ENCODE measurements at places on chromosomes 6 and 20.

DNA sequence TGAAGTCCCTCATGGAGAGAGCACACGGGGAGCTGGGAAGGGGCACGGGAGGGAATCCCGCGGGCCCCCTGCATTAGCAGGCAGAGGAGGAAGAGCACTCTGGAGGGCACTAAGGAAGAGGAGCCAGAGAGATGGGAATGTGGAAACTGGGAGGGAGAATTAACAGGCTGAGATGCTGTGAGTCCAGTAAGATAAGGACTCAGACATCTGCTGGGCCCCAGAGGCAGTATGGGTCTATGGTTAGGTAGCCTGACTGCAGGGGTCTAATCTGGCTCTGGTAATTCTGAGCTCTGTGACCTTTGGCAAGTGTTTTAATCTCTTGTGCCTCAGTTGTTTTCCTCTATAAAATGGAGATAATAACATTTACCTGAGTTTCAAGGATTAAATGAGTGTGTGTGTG is 15.7 kb upstream of the SRSF3 start:
- DNase-seq: no peak

- DNase-seq: no peak
These were observed 226.9 kb downstream of the BCKDHB start for GRCh38 chr6:80333342-80333741.

DNA sequence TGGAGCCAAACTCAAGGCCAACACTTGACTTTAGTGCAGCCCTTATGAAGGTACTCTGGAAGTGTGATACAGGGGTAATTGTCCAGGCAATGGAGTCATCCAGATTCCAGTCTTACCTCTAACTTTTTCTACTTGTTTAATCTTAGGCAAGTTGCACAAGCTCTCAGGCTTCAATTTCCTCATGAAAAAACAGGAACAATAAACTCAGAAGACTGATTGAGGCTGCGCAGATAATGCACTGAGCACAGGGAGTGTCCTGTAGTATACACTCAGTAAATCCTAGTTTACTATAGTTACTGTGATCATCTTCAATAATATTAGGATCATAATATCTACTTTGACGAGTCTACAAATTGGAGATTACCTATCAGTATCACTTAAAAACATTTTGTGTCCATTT is 127.5 kb upstream of the SMLR1 start:
- DNase-seq: no peak

DNA sequence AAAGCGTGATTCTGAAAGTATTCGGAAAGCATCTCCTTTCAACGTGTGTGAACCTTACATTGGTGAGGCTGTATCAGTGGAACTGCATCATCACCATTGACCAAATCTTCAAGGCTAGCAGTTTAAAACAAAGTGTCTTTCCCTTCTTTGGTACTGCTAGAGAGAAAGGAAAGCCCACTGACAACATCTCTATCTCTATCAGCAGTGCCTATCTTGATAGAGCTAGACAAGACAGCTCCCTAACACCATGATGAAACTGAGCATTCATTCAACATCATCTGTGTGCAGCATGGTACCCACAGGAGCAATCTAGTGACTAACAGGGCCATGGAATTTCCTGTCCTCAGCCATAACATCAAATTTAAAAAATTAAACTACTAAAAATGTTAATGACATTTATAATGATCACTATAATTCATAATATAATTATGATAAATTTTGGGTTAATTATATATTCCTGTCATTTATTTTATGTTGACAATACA is 31.5 kb upstream of the EDN1 start:
- no peak for DNase-seq

- DNase-seq: peak; percentile 84
These were observed 12.4 kb downstream of the FRS3 start for GRCh38 chr6:41767112-41767833.

- DNase-seq: peak; percentile 51
These were observed 235.3 kb downstream of the BTBD3 start for GRCh38 chr20:12152996-12153395.

DNA sequence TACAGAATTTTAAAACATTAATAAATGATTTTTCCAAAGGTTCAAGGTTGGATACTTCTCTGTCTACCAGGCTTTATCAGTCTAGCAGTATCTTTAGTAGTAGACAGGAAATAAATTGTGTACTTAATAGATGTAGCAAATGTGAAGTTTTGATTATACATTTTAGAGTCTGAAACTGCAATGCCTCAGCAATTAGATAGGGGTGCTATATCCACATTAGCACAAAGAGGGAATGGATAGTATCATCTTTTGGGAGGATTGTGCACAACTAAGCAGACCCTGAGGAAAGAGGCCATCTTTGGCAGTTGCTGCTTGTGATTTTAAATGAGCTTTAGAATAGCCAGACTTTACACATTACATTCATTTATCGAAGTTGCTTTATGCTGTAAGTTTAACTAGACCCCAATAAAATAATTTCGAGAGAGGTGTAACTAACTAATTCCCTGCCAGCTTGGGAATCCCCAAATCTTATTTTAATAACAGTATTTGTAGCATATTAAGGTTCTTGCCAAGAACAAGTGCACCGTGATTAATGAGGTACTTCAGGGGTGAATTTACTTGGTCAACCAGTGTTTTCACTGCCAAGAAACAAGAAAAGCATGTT is 2.8 kb downstream of the KCNQ5 start:
- DNase-seq: no peak

DNA sequence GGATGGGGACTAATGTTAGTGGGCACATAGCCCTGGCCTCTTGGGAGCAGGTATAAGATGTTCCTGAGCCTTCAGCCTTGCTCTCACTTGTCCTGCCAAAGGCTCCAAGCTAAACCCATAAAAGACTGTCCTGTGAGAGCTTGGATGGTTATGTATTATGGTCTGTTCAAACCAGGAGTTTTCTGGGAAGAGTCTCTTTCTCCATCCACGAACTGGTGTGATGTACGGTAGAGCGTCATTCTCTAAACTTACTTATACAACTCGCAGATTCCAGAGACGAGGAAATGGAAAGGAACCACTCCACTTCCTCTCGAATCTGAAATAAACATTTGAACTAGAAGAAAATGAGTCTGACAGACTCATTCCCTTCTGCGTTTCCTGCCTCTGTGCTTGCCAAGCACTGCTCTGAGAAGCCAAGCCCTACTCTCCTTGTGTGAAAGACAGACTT is 5.3 kb downstream of the SOBP start:
- no peak for DNase-seq

- no peak for DNase-seq
These were observed 24.8 kb upstream of the SRF start for GRCh38 chr6:43146261-43146660.

DNA sequence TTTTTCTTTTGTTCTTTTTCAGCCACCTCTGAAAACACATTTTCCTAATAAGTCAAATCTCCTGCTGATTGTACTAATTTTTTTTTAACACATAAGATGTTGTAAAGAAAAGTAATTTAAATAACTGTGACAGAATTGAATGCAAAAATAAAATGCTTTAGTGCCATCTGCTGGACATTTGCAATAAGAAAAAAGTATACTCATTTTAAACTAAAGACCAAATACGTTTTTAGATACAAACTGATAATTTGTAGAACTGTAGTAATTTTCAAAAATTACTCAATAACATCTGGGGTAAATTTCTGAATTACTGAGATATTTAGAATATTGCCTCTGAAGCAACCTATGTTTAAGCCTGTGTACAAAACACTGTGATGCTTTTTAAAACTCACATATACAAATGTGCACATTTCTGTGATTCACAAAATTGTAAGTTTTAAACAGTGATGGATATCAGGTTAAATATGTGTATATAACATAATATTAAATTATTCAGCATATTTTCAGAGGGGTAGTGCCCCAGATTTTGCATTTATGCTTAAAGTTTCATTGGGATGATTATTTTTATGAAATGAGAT is 198.7 kb downstream of the RIMS1 start:
- no peak for DNase-seq

DNA sequence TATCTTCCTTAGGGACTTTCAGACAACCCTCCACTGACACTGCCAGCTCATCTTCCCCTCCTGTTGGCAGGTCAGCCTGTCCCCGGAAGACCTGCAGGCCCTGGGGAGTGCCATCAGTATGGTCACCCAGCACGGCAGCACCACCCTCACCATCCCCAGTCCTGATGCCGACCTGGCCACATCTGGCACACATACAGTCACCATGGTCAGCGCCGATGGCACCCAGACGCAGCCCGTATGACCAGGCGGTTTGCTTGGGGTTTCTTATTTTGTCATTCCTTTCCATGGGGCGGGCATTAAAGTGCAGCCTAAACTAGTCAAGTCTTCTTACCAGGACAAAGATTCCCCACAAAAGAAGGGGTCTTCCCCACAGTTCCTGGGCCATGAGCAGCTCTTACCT is 3.9 kb upstream of the DEF6 start:
- DNase-seq: no peak

- DNase-seq: no peak
These were observed 489.5 kb downstream of the KIF16B start for GRCh38 chr20:16083639-16084280.

DNA sequence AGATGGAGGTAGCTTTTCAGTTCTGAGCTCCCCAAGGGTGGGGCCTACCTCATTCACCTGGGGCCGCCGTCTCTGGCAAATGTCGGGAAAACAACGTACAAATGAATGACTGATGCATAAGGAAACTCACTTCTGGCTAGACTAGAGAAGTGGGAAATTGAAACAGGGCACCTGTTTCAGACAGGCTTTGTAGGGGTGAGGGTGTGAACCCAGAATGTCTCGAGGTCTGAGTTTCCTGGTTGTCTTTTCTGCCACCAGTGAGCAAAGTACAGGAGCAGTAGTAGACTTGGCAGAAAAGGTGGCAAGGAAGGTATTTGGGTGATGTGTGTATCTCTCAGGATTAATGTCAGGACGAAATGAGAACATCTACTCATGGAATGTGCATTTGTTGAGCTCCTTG is 308.5 kb downstream of the CLIC5 start:
- no peak for DNase-seq

DNA sequence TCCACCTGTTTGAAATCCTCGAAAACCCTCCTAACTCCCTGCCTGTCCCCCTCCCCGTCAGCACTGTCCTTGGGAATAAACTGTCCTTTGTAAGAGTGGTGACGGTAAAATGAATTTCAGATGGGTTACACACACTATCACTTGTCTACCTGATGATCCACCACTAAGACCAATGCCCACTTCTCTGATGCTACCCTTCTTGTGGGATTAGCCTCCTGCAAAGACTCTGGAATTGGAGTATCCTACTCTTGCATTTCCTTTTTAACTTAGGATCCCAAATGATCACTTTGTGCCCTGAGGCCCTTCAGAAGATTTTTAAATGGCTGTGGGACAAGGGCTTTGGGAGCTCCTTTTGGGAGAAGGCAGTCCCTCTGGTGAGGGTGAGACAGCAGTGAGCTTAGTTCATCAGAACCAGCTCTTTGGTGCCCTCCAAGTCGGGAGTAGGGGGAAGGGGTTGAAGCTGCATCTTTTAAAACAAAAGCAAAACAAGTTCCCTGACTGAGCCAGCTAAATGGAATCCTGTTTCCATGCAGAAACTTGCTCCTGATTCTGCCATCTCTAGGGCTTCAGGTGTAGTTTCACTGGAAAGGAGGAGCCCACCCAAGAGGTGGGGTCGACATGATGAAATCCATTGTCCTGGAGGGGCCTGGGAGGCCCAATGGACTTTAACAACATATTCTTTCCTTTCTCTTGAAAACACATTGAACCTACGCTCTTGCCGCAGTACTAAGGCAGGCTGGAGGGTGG is 86.5 kb downstream of the ASXL1 start:
- DNase-seq: no peak

- peak; percentile 99 for DNase-seq
These were observed 3.4 kb downstream of the BRD2 start for GRCh38 chr6:32971581-32972352.

GRCh38 chr6:9002833-9003232 is 567.5 kb upstream of the SLC35B3 start:
- peak; percentile 87 for DNase-seq

DNA sequence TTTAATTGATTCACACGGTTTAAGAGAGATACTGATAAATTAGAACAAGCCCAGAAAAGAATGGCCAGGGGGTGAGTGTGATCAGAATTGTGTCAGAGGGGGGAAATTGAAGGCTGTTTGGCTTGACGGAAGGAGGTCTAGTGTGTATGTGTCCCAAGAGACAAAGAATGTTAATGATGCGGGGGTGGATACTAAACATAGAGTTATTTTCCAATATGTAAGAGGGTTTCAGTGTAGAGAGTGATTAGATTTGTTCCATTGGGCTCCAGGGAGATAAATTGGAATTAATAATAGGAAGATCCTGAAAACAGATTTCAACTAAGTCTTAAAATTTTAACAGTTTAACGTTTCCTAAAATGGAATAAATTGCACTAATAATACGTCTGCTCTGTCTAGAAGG is 38.1 kb upstream of the UTRN start:
- no peak for DNase-seq

DNA sequence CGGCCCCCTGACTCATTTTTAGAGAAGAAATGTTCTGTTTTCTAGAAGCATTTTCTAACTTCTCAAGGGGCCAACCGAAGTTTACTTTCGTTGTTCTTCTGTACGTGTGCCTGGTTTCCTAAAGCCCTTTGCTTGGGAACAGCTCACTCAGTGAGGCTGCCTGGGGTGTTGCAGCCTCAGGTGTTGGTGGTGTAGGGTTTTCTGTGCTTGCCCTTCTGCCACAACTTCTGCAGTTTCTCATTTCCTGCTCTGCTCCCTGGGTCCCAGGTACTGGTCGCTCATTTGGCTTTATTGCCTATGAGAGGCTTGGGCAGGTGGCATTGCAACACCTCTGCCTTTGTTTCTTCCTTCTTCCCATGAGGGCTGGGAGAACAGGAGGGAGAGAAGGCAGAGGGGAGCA is 278.3 kb downstream of the SOX4 start:
- DNase-seq: no peak

DNA sequence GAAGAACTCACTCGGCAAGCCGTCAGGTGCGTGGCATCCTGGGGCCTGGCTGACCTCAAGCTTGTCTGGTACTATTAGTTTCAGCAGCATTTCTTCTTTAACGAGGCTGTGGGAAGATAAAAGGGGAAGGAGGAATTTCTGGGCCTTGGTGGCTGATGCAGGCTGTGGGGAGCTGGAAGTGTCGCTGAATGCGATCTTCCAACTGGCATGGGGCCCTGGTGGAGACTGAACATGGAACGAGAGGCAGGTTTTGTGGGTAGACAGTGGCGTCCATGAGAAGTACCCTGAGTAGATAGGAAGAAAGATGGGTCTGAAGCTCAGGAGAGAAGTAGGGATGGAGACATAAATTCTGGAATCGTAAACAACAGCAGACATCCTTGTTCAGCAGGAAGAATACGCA is 23.9 kb downstream of the ERMARD start:
- DNase-seq: no peak

DNA sequence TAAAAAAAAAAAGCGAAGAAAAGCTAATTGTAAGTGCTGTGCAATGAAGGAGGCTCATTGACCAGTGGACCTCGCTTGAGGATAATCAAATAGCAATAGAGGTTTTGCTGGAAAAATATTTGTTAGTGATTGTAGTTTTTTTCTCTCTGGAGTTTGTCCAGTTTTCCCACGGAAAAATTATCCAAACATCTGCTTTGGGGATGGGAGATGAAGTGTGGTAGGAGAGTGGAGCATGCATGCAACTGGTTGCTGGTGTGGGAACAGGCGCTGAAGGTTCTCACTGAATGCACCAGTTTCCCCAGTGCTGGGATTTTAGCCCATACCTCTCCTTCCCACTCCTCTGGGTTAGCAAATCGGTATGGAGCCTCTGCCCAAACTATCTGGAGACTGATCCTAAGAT is 281.7 kb upstream of the TAB2 start:
- no peak for DNase-seq

Data from foreskin keratinocyte (primary cell).